Stimulated activated CD4-positive, alpha-beta T cell treated with anti-CD3 and anti-CD28 coated beads, TNF-alpha, amount 100 ng/mL, for 4 hours (primary cell): ENCODE measurements at places on chromosomes 12 and 14.

- no peak for DNase-seq
Measured at GRCh38 chr14:103744621-103745395, 29.2 kb downstream of the ZFYVE21 start.

- DNase-seq = no peak
Measured at GRCh38 chr14:33767586-33768457, 183.1 kb downstream of the EGLN3 start.

- DNase-seq = no peak
Measured at GRCh38 chr12:740921-741320, 11.5 kb upstream of the WNK1 start.

DNA sequence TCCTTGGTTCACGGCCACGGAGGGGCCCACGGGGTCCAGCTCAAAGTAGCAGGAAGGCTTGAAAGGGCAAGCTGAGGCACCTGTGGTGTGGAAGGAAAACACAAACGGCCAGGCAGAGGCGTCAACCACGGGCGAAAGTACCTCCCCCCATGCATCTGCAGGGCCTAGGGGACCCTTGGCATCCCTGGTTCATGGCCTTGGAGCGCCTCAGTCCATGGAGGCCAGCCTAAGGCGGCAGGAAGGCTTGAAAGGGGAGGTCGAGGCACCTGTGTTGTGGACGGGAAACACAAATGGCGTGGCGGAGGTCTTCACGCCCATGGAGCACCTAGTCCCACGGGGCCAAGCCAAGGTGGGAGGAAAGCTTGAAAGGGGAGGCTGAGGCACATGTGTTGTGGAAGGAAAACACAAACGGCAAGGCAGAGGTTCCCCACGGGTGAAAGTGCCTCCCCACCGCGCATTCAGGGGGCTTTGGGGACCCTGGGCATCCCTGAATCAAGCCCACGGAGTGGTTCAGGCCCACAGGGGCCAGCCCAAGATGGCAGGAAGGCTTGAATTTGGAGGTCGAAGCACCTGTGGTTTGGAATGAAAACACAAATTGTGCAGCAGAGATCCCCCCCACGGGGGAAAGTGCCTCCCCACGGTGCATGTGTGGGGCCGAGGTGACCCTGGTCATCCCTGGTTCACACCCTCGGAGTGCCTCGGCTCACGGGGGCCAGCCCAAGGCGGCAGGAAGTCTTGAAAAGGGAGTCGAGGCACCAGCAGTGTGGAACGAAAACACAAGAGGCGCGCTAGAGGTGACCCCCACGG lies 380.8 kb downstream of the ALG10 start:
- no peak for DNase-seq

- DNase-seq = peak; percentile 57
Measured at GRCh38 chr12:116533343-116534251, 25.6 kb upstream of the MAP1LC3B2 start.

GRCh38 chr12:6871052-6871957 lies 1.8 kb downstream of the SPSB2 start:
- no peak for DNase-seq

DNA sequence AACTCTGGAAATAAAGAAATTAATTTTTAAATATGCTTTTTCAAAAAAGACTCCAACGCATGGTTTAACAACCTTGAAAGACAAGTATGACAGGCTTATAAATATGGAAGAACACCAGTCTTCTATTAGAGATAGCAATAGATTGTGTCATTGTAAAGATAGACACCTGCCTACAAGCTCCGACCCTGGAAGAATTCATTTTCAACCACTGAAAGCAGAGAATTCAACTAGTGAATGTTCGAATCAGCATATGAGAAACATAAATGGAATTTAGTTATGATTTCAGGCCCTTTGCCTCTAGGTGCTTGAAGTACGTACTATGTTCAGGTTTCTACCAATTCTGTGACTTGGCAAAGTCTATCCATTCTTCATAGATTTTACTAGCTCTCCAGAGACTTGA lies 244.5 kb downstream of the DPY19L2 start:
- DNase-seq = no peak

DNA sequence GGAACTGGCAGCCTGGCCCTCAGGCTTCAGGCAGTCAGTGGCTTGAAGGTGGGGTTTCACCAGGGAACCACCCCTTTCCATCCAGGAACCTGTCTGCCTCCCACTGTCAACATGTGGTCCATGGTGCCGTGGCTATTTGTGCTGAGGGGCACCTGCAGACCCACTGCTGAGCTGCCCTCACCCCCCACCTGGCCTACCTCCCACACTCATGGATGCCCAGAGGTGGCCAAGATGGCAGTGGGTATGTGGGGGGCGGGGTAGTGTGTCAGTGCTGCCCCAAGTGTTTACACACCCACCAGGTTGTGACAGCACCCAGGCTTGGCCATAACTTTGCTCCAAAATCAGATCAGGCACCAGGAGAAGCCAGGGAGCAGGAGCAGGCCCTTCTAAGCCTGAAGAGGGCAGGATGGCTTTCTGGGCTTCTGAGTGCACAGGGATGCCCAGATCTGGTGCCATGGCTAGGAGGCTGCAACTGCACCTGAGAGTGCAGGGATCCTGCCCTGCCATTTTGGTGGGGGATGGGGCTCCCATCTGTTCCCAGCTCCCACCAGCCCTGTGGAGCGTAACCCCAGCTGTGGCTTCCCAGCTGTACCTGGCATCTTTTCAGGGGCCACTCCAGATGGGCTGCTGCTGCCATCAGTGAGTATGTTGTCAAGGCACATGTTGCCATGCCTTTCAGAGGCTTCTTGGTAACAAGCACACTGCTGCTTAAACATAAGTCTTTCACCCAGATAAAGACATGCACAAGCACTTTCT lies 263.9 kb downstream of the LRIG3 start:
- DNase-seq = no peak

DNA sequence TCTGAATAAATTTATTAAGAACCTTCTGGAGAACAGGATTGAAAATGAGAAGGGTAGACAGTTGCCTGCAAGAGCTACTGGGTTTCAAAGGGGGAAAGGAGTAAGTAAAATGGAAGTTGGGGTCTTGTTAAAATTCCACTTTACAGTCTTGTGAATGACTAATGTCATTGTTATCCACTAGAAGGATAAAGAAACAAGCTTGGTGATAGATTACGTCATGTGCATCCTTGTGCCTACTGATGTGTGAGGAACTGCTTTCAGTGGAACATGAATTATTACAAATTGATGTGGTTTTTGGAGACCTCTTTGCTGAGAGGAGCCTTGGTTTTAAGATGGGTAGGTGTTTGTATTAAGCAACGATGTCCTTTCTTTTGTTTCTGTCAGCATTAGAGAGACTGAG lies 272.5 kb upstream of the PRICKLE1 start:
- DNase-seq = no peak

DNA sequence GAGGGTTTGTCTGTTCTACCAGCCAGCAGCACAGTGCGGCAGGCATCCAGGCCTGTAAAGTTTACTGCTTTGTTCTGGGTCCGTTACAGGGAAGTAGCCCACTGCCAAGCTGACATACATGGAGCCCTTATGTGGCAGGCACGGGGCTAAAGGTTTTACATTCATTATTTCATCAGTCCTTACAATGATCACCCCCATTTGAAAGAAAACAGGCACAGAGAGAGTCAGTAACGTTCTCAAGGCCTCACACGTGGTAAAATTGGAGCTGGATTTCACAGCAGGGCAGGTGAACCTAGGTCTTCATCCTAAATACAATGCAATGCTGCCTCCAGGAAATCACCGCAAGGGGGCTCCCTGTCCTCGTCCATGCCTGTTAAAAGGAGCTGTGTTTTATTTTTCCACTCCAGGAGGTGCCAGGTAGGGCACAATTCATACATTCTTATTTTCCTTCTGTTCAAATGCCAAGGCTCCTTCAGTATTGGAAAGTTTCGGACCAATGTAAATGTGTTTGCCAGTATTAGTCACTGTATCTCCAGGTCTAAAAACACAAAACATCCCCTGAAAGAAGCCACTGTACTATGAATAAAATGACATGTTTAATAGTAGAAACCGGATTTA lies 172.2 kb upstream of the GZMB start:
- DNase-seq = no peak

GRCh38 chr12:80684077-80684495 lies 23.3 kb upstream of the MYF6 start:
- no peak for DNase-seq

- DNase-seq = no peak
Measured at GRCh38 chr14:90458536-90458935, 61.7 kb downstream of the CALM1 start.

GRCh38 chr12:120818416-120818815 lies 85.7 kb downstream of the SPPL3 start:
- DNase-seq = no peak

DNA sequence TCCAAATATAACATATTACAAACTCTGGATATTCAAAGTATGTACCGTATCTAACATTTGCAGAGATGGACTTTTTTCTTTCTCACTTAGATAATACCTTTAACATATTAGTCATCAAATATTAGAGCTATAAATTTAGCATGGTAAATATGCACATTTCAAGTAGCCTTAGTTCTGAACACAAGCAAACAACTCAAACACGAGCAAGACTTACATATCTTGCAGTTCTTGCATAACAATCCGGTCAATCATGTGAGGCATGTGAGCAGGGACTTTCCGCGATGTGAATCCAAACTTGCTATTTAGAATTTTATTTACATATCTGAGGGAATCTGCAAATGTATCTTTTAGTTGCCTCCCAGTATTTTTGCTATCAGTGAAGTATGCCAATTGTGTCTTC lies 22.1 kb upstream of the SYCP3 start:
- DNase-seq = no peak

DNA sequence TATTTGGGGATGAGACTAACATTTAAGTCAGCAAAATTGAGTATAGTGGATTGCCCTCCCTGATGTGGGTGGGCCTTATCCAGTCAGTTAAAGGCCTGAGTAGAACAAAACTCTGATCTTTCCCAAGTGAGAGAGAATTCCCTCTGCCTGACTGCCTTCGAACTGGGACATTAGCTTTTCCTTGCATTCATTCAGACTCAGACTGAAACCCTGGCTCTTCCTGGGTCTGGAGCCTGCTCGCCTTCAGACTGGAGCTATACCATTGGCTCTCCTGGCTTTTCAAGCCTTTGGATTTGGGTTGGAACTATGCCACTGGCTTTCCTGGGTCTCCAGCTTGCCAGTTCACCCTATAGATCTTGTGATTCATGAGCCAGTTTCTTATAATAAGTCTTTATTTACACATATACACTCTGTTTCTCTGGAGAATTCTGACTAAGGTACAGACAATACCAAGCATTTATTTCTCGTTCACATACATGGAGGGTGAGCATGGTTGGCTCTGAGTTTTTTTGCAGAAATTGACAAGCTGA lies 296.5 kb downstream of the ERC1 start:
- no peak for DNase-seq

DNA sequence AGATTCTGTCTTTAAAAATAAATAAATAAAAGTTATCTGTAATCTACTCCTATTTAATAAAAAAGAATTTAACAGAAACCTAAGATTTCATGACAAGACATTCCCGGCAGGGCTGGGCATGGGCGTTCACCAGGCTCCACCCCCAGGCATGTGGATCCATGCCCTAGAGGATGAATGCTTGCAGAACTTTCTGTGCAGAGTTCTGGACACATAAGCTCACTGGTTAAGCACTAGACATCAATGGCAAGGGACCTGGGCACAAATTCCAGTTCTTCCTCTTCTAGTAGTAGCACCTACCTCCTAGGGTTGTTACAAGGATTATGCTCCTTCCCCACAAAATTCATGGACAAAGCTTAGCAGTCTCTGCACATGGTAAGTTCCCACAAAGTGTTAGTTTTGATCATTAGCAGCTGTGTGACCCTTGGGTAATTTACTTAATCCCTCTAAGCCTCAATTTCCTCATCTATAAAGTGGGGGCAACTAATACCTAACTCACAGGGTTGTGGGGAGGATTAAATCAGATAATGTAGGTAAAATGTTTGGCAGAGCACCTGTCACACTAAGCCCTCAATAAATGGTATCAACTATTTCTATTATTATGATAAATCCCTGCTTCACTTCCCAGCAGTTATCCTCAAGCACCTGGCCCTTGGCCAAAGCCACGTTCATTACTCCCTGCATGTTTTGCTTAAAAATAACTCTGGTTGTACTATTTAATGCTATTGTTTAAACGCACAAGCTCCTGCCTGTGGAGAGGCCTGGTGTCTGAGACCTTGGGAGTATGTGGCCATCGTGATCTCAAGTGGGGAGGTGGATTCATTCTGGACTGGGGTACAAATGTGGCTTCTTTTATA lies 9.8 kb downstream of the GALNT6 start:
- no peak for DNase-seq

GRCh38 chr12:98490501-98491453 lies 24.6 kb upstream of the TMPO start:
- peak; percentile 66 for DNase-seq

GRCh38 chr12:69039911-69040310 lies 106.9 kb upstream of the CPM start:
- DNase-seq = no peak

DNA sequence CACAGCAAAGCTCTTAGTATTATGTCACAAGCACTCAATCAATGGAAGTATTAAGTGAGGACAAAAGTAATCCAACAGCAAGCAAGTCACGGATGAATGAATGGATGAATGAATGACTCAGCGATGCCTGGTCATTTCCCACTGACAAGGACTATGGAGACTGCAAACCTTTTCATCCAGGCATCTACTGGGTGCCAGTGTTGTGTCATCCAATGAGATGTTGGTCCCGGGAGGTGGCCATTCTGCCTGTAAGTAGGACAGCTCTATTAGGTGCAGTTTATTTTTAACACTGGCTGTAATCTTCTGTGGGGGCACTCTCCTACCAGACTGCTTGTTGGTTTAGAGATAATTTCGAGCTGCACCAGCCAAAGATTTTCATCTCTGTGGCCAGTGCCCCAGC lies 39.4 kb downstream of the STAB2 start:
- no peak for DNase-seq

GRCh38 chr12:97637770-97638169 lies 175.2 kb downstream of the RMST start:
- no peak for DNase-seq

- no peak for DNase-seq
Measured at GRCh38 chr12:116933091-116933490, 22.3 kb downstream of the FBXW8 start.

- no peak for DNase-seq
Measured at GRCh38 chr12:12759234-12759915, 26.1 kb upstream of the APOLD1 start.

- DNase-seq = no peak
Measured at GRCh38 chr14:96037891-96038557, 1.1 kb upstream of the C14orf132 start.

- DNase-seq = peak; percentile 9
Measured at GRCh38 chr12:104957719-104958000, 430 bp downstream of the SLC41A2 start.

GRCh38 chr14:47730296-47730695 lies 54.9 kb upstream of the MDGA2 start:
- no peak for DNase-seq

DNA sequence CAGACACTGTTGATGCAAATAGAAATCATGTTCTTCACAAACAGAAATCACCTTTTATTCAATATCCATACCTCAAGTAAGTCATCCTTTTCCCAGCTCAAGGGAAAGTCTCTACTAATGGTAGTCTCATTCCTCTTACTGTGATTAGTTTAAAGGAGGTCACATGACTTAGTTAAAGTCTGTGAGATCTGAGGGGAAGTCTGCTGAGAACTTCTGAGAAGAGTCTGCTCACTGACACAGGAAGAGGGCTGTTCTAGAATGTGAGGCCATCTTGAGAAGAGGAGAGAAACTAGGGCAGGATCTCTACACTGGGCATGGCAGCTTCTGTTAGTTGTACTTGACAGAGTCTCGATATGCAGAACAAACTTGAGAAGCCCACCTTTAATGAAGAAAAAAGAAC lies 146.8 kb downstream of the C12orf42 start:
- no peak for DNase-seq

- DNase-seq = no peak
Measured at GRCh38 chr12:128853600-128854197, 421 bp downstream of the GLT1D1 start.

- no peak for DNase-seq
Measured at GRCh38 chr14:28767853-28768741, 1.5 kb downstream of the FOXG1 start.
